Purkinje cell (primary cell): ENCODE measurements at places on chromosomes 11 and 22. TPM values are rescaled to one million over a fixed set of nuclear protein-coding genes. Genes with fewer than 3 reads are reported as not detected.

FXYD2 gene
- not detected in 2 replicates for polyA plus RNA-seq

NCAM1 gene
- polyA plus RNA-seq, result 244 and 334 TPM in 2 replicates

MYRF gene
- polyA plus RNA-seq, result 0.06 TPM in 1 of 2 replicates, not detected in the other

PARVG gene
- 37.6 and 39.1 TPM in 2 replicates for polyA plus RNA-seq
